ENCODE measurements at places on chromosomes 3 and 15.

- DNase-seq: no peak
These were observed 749.0 kb downstream of the NSUN3 start for GRCh38 chr3:94811836-94812235.

GRCh38 chr15:81411051-81411450, 37.0 kb upstream of the TMC3 start:
- DNase-seq: no peak

DNA sequence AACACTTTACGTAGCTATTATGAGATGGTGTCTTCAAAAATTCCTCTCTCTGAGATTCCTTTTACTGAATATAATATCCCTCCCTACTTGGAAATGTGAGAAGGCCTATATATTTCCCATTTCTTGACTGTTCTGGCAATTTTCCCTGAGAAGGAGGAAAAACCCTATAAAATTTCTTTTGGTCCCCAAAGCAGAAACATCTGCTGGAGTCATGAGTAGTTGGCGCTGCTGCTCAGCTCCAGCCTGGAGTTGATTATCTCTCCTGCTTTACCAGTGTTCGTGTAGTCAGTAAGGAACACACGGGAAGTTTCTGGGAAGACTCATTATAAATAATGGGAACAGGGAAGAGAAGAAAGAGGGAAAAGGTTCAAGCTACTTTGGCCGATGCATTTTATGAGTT, 680.1 kb downstream of the EPHA3 start:
- no peak for DNase-seq

GRCh38 chr3:158743664-158744566, 11.7 kb upstream of the RARRES1 start:
- no peak for DNase-seq

DNA sequence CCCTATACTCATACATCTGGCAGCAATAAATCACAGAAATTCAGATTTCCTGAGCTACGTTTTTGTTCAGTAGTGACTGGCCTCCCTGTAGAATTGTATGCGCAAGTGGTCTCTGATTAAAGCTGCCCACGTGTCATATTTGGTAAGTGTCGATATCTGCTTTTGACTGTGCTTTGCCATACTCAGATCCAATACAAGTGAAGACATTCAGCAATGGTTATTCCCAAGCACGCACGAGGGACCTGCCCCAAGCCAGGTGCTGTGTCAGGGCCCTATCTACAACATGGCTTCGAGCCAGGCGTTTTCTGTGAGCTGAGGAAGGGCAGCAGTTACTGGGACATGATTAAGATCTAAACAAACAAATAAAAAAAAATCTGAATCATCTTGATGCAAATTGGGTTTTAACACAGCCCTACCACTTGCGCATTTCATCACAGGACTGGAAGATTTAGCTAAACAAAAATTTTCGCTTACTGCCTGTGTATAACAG, 47.2 kb upstream of the ICE2 start:
- DNase-seq: no peak

DNA sequence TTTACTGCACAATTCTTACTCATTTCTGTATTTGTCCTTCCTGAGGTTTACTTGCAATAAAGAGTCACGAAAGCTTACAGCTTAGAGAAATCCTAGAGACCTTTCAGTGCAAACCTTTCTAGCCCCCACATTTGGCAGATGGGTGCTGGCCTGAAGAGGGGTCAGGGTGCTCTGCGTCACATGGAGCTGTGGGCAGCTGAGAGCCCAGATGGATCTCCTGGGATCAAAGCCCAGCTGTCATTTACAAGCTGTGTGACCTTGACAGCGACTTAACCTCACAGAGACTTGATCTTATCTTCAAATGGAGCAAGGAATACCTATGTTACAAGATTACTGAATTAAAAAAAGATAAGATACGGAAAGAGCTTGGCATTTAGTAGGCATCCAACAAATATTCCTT, 24.0 kb upstream of the RAF1 start:
- no peak for DNase-seq

- DNase-seq: no peak
These were observed 17.5 kb downstream of the SLC9A9 start for GRCh38 chr3:143830786-143831185.

DNA sequence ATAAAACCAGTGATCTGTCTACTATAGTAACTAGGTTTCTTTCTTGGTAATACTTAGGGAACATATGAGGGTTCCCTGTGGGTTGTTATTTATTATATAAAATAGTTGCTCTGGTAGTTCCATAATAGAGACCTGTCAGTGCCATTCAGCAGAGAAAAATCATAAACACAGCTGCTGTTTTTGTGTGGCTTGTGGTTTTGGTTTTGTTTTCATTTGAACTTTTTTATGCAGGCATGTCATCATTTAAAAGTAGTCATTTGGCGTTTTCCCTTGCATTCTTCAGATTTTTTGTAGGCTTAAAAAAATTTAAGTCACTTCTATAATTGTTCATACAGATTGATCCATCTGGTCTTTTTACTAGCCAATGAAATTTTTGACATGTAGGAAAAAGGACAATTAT, 47.9 kb downstream of the PIK3CA start:
- no peak for DNase-seq

GRCh38 chr15:50558012-50558411, 11.5 kb upstream of the USP50 start:
- no peak for DNase-seq

GRCh38 chr3:121414924-121415323, 130.9 kb downstream of the POLQ start:
- DNase-seq: no peak

GRCh38 chr3:169998668-169999131, 32.1 kb downstream of the SEC62 start:
- no peak for DNase-seq

DNA sequence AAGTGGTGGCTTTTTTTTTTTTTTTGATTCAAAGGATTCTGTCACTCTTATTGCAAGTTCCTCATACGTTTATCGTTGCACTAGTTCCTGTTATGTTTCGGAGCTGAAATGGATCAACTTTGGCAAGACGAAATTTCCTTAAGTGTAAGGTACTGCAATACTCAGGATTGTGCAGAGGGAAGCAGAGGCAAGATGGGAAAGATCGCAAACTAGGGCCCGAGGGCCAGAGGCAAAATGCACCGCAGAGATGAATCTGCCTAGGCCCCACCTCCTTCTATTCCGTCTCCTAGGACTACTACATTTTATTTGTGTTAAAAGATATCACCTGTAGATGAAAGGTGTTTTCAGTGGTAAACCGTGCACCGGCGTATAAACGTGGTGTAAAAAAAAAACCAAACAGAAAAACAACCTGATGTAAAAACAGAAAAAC, 331 bp downstream of the RNU6-1 start:
- DNase-seq: no peak

GRCh38 chr15:60593170-60593478, 114.2 kb upstream of the ICE2 start:
- DNase-seq: no peak

DNA sequence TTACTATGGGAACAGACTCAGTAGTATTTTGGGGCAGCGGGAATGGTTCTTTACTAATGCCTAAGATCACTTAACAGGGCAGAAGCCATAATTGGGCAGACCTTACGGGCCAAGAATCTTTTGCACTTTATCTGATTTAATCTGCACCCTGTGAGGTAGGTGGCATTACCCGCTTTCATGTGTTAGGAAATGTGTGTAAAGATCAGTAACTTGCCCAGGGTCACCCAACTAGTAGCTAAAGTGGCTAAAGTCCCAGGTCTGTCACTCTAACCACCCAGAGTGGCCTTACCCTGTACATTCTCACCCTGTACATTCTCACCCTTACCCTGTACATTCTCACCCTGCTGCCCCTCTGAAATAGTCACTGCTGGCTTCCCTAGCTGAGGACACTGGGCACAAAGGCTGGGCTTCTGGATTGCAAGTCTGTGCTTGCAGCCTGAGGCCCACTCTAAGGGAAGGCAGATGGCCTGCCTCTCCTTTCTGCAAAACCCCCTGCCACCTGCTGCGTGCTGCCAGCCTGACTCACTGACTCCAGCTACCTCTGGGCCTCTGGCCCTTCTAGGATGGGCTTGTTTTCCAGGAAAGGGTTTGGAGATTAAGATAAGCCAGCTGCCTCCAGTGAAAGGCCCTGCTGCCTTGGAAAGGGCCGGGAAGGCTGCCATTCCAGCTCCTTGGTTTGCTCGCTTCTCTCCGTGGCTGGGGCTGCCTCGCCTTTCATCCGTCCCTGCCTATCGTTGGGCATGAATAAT, 37.5 kb upstream of the MYZAP start:
- no peak for DNase-seq

DNA sequence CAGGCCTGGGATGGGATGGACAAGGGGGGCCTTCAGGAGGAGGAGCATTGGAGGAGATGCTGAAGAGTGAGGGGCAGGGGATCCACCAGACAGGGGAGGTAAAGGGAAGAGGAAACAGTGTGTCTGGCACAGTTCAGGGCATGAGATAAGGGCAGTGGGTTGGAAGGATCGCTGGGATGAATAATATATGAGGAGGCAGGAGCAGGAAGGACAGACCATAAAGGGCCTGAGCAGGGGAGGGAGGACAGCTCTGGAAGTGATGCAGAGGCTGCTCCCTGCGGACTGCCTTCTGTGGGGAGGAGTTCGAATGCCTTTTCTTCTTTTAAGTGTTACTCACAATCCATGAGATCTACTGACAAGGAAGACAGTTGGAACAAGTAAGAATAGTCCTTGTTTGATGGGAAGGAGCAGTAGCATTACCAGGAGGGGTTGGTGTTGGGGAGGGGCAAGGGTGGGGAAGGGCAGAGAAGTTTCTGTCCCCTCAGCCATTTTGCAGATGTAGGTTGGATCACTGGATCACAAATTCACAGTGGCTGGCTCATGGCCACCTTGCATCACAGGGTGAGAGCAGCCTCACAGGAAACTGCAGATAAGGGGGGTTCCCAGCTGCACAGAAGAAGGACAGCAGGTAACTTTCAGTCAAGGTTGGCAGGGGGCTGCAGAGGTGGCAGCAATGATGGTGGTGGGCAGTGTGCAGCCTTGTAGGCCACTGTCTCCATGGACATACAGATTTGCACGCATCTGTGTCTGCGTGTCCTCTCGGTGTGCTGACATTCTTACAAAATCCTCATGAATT, 91.9 kb upstream of the SNRPN start:
- no peak for DNase-seq

DNA sequence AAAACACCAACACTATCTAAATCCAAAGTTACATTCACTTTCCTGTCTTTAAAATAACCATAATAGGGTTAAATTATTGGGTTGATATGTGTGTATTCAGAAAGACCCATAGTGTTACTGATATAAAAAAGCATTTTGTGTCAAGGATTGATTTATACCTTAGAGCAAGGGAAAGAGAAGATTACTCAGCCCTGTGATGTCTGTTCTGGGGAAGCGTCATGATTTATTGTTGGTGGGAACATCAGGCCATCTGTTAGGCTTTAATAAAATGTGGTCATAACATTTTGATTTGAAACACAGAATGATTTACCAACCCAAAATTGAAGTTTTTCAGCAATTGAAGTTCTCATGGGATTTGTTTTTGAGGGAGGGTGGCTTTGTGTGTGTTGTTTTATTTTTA, 33.2 kb downstream of the SIDT1 start:
- DNase-seq: no peak

- no peak for DNase-seq
These were observed 185.8 kb upstream of the UBE3A start for GRCh38 chr15:25624504-25625177.

DNA sequence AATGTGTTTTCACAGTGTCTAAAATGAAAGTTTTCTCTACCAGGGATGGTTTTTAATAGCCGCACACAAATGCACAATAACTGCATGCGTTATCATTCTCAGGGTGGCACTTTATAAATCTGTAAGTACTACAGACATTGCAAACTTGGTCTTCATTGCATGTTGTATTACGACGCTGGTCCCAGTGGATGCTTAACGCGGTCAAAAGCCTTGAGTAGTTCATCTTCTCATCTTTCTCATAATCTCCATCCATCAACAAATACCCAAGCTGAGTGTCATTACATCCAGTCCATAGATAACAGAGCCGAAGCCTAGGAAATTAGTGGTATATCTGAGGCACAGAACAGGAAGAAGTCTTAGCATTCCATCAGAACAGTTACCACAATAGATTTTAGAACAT, 72.6 kb downstream of the USF3 start:
- no peak for DNase-seq

DNA sequence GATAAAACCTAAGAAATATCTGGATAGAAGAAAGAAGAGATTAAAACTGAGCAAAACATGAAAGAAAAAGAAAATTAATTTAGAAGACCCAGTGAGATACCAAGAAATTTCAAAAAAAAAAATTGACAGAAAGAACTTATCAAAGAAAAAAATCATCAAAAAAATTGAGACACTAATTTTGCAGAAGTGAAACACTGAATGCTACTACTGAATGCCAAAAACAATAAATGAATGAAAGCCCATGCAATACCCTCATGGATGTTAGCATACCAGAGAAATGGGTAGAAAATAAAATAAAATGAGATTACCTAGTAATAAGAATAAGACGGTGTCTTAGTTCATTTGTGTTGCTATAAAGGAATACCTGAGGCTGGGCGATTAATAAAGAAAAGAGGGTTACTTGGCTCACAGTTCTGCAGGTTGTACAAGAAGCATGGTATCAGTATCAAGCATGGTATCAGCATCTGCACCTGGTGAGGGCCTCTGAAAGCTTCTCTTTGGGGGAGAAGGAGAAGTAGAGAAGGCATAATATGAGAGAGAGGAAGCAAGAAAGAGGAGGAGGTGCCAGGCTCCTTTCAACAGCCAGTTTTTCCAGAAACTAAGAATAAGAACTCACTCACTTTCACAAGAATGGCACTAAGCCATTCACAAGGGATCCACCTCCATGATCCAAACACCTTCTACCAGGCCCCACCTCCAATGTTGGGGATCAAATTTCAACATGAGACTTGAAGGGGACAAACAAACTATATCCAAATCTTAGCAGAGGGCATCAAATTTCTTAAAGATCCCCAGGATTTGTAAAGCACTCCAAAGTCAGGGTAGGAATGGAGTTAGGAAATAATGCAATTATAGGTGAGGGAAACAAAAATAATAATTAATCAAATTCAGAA, 73.2 kb downstream of the BTLA start:
- no peak for DNase-seq

DNA sequence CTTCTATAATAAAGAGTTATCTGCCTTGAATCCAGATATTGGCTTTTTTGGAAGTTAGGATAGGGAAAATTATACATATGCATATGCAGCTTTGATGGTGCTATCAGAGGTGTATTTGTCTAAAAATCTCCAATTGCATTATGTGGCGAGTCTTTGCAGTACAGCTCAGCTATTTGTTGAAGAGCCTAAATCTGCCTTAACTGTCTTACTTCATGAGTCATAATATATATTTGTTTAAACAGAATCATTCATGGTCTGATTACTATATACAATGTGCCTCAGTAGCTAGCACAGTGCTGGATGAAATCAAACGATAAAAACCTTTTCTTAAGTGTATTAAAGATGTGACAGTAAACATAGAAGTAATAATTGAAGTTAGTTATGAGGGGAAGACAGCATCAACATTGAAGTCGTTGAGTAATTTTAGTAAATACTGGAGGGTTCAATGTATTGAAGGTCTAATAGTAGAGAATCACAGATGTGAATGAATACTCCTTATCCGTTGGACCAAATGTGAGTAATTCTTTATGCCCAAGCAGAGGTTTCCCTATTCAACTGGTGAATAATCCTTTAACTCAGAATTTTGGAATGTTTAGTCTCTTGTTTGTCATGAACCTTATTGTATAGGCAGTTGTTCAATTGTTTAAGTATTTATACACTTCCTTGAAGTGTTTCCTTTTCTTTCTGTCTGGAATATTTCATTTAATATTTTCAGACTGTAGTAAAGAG, 74.8 kb upstream of the NAALADL2 start:
- DNase-seq: no peak

- DNase-seq: no peak
These were observed 37.7 kb downstream of the FAM174B start for GRCh38 chr15:92617549-92618520.

GRCh38 chr15:71473751-71474150, 336.6 kb upstream of the NR2E3 start:
- no peak for DNase-seq

GRCh38 chr3:170641510-170642236, 55.8 kb upstream of the SLC7A14 start:
- no peak for DNase-seq

Data from activated CD4-positive, alpha-beta T cell treated with anti-CD3 and anti-CD28 coated beads for 1 hour (primary cell).